ENCODE measurements at places on chromosomes 12 and 14.
A peak's percentile ranks its signal among the peaks of the same experiment; 100 is the strongest.

- no peak for DNase-seq
- H3K36me3 ChIP-seq = no peaks in the 10 kb centered on the region
- H3K27ac ChIP-seq = no peak overlapping the region
These were observed 742.0 kb downstream of the GALC start for GRCh38 chr14:87251011-87251410.

GRCh38 chr14:93859957-93860356, 67.2 kb upstream of the FAM181A start:
- no peak overlapping the region for H3K27ac ChIP-seq
- H3K27me3 ChIP-seq = no peaks in the 10 kb centered on the region
- no peaks in the 10 kb centered on the region for H3K4me1 ChIP-seq
- H3K36me3 ChIP-seq = no peaks in the 10 kb centered on the region
- DNase-seq = no peak

DNA sequence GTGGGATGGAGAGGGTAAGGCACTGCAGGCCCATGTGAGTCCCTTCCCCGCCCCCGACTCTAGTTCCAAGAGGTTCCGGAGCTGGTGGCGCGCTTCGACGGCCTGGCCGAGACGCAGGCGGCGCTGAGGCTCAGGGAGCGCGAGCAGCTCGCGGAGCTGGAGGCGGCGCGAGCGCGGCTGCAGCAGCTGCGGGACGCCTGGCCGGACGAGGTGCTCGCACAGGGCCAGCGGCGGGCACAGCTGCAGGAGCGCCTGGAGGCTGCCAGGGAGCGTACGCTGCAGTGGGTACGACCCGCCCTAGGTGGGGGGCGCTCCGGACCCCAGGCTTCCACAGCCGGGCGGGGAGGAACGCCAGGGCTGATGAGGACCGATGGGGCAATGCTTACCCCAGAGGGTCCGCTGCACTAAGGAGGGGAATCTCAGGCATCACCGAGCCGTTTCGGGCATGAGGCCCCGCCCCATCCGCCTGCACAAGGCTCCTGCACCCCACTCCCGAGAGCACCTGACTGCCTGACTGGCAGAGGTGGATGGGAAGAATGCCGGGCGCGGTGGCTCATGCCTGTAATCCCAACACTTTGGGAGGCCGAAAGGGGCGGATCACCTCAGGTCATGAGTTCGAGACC, 4.9 kb downstream of the CFAP73 start:
- DNase-seq = no peak
- H3K36me3 ChIP-seq = peaks cover 16% of the 10 kb centered on the region
- no peak overlapping the region for H3K27ac ChIP-seq
- H3K27me3 ChIP-seq = no peaks in the 10 kb centered on the region
- H3K4me3 ChIP-seq = peak overlapping the region; percentile 26

GRCh38 chr12:51077930-51078329, 5.5 kb downstream of the CSRNP2 start:
- no peak overlapping the region for H3K4me3 ChIP-seq
- H3K27me3 ChIP-seq = no peaks in the 10 kb centered on the region
- H3K36me3 ChIP-seq = peaks cover 19% of the 10 kb centered on the region

DNA sequence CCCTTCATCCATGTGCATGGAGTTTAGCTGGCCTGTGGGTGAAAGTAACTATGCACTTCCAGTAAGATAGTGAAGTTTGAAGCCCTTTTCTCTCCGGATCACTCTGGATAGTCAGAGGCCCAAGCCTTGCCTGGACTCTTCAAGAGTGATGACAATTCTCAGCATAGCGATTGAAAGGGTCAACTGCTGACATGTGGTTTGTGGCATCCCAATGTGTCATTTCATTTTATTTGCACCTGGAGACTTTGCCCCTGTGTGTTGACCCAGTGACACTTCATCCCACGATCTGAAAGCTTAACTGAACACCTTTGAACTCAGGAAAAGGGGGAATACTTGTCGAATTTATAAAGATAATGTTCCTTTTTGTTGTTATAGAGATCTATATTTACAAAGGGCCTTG, 711.9 kb upstream of the TMEM132C start:
- H3K4me1 ChIP-seq = no peaks in the 10 kb centered on the region
- no peaks in the 10 kb centered on the region for H3K27me3 ChIP-seq
- H3K27ac ChIP-seq = no peak overlapping the region
- no peak for DNase-seq
- no peaks in the 10 kb centered on the region for H3K36me3 ChIP-seq

- H3K36me3 ChIP-seq = no peaks in the 10 kb centered on the region
- H3K27me3 ChIP-seq = no peaks in the 10 kb centered on the region
- H3K27ac ChIP-seq = no peak overlapping the region
- no peak overlapping the region for H3K4me3 ChIP-seq
- H3K4me1 ChIP-seq = no peaks in the 10 kb centered on the region
- DNase-seq = no peak
These were observed 232.0 kb downstream of the IPO8 start for GRCh38 chr12:30463636-30464035.

GRCh38 chr12:110689281-110690126, 589 bp upstream of the HVCN1 start:
- H3K27me3 ChIP-seq = no peaks in the 10 kb centered on the region
- H3K4me3 ChIP-seq = peak overlapping the region; percentile 82
- no peaks in the 10 kb centered on the region for H3K36me3 ChIP-seq
- DNase-seq = no peak
- H3K27ac ChIP-seq = peak overlapping the region; percentile 57

- DNase-seq = no peak
- no peaks in the 10 kb centered on the region for H3K27me3 ChIP-seq
- no peaks in the 10 kb centered on the region for H3K4me1 ChIP-seq
- H3K4me3 ChIP-seq = no peak overlapping the region
- peaks cover 14% of the 10 kb centered on the region for H3K36me3 ChIP-seq
- H3K27ac ChIP-seq = no peak overlapping the region
These were observed 8.3 kb downstream of the IKZF4 start for GRCh38 chr12:56029166-56029519.

- H3K4me3 ChIP-seq = no peak overlapping the region
- H3K27ac ChIP-seq = no peak overlapping the region
- H3K27me3 ChIP-seq = no peaks in the 10 kb centered on the region
- H3K4me1 ChIP-seq = no peaks in the 10 kb centered on the region
- DNase-seq = no peak
These were observed 31.5 kb upstream of the RAB35 start for GRCh38 chr12:120148011-120148410.

DNA sequence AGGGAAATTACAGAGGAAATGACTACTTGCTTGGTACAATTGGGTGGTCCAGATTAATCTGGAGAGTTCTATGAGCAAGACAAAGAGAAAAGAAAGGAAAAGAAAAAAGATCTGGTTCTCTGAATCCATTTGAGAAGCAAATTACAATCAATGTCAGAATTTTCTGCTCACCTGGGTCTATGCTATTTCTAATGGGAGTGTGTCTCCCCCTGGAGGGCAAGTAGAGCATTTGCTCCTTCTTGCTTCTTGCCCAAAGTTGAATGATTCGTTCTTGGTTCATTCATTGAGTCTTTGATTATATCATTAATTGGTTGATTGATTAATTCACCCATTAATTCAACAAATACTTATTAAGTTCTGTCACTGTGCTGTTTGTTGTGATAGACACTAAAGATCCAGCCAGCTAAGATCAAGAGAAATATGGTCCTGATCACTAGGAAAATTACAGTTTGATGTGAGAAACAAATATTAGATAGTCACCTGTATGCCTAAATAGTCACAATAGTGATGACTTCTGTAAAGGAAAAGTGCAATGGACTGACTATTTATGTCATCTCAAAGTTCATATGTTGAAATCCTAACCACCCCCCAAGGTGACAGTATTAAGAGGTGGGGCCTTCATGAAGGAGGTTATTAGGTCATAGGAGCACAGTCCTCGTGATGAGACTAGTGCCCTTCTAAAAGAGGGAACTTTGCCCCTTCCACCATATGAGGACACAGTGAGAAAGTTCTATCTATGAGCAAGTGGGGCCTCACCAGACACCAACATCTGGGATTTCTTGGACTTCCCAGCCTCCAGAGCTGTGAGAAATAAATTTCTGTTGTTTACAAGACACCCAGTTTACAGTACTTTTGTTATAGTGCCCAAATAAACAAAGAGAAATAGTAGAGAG, 8.0 kb upstream of the ASB8 start:
- no peak for DNase-seq
- no peak overlapping the region for H3K4me3 ChIP-seq
- no peak overlapping the region for H3K27ac ChIP-seq
- no peaks in the 10 kb centered on the region for H3K36me3 ChIP-seq

GRCh38 chr14:67416085-67416484, 4.1 kb upstream of the PLEK2 start:
- H3K4me1 ChIP-seq = no peaks in the 10 kb centered on the region
- H3K36me3 ChIP-seq = no peaks in the 10 kb centered on the region
- peaks cover 9% of the 10 kb centered on the region for H3K27me3 ChIP-seq
- no peak for DNase-seq
- H3K4me3 ChIP-seq = no peak overlapping the region

- no peak overlapping the region for H3K27ac ChIP-seq
- H3K27me3 ChIP-seq = no peaks in the 10 kb centered on the region
- DNase-seq = no peak
- H3K36me3 ChIP-seq = no peaks in the 10 kb centered on the region
These were observed 40.5 kb upstream of the CRADD start for GRCh38 chr12:93636708-93637107.

DNA sequence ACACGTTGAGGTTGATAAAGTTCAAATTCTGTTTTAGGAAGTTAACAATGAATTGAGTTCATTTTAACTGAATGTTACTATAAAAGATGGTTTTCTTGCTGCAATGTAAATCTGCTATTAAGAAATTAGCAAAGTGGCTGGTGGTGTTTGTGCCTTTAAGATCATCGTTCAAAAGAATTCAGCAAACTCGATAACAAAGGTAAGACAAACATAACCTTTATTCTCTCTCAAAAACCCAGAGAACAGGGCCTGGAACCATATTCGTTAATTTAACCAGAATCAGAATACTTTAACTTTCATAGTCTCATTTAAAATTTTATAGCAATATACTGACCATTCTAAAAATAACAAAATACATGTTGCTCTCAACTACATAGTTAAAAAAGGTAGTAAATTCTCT, 3.4 kb downstream of the TMEM30B start:
- H3K4me3 ChIP-seq = peak overlapping the region; percentile 79
- no peaks in the 10 kb centered on the region for H3K36me3 ChIP-seq
- H3K27ac ChIP-seq = no peak overlapping the region
- H3K4me1 ChIP-seq = peaks cover 2% of the 10 kb centered on the region

GRCh38 chr12:47714826-47715386, 9.1 kb upstream of the RPAP3 start:
- H3K4me1 ChIP-seq = peaks cover 38% of the 10 kb centered on the region
- no peak for DNase-seq
- no peak overlapping the region for H3K27ac ChIP-seq
- H3K27me3 ChIP-seq = no peaks in the 10 kb centered on the region
- no peaks in the 10 kb centered on the region for H3K36me3 ChIP-seq
- H3K4me3 ChIP-seq = no peak overlapping the region

GRCh38 chr14:50770586-50770985, 60.4 kb downstream of the NIN start:
- H3K4me1 ChIP-seq = peaks cover 69% of the 10 kb centered on the region
- H3K4me3 ChIP-seq = peak overlapping the region; percentile 34
- peak overlapping the region; percentile 87 for H3K27ac ChIP-seq
- H3K36me3 ChIP-seq = peaks cover 3% of the 10 kb centered on the region

GRCh38 chr12:12807970-12808702, 5.0 kb upstream of the DDX47 start:
- no peaks in the 10 kb centered on the region for H3K27me3 ChIP-seq
- peak overlapping the region; percentile 31 for H3K4me3 ChIP-seq
- DNase-seq = no peak

- no peak overlapping the region for H3K4me3 ChIP-seq
- H3K27ac ChIP-seq = no peak overlapping the region
- no peaks in the 10 kb centered on the region for H3K4me1 ChIP-seq
- no peaks in the 10 kb centered on the region for H3K36me3 ChIP-seq
These were observed 275.0 kb upstream of the G2E3 start for GRCh38 chr14:30283822-30284446.

- H3K4me1 ChIP-seq = no peaks in the 10 kb centered on the region
- DNase-seq = no peak
- peak overlapping the region; percentile 33 for H3K4me3 ChIP-seq
- H3K36me3 ChIP-seq = no peaks in the 10 kb centered on the region
These were observed 1494.7 kb upstream of the TMEM132C start for GRCh38 chr12:126772171-126772864.

DNA sequence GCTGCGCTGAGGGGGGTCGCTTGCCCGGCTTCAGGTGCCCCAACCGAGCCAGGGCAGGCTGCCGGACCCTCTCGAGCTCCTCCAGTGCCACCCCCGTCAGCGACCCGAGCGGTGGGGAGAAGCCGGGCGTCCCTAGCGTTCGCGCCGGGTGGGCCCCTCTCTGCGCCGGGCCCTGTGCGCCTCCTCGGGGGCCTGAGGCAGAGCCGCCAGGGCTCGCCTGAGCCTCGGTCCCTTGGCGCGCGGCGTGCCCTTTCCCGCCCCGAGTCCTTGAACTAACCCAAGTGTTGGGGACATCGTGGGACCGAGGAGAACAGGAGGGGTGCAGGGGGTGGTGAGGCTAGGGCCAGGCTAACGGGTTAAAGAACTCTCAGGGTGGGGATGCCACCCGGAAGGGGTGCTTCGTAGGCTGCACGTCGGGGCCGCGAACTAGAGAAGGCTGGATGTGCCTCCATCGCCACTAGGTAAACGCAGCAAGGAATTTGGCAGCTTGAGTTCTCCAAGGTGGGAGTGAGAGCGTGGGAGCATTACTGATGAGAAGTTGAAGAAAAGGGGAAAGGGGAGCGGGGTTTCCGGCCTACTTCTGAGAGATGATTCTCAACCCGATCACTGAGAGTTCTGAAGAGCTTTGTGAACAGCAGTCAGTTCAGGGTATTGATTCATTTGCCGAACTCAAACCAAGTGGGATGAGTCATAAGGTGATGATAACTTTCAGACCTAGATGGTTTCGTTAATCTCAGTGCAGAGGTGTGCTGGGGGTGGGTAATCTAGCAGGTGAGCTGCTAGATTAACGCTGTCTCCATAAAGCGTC, 618 bp downstream of the RNF34 start:
- peak overlapping the region; percentile 76 for H3K4me3 ChIP-seq
- peak overlapping the region; percentile 72 for H3K27ac ChIP-seq
- H3K27me3 ChIP-seq = no peaks in the 10 kb centered on the region
- H3K36me3 ChIP-seq = peaks cover 5% of the 10 kb centered on the region
- peaks cover 13% of the 10 kb centered on the region for H3K4me1 ChIP-seq

DNA sequence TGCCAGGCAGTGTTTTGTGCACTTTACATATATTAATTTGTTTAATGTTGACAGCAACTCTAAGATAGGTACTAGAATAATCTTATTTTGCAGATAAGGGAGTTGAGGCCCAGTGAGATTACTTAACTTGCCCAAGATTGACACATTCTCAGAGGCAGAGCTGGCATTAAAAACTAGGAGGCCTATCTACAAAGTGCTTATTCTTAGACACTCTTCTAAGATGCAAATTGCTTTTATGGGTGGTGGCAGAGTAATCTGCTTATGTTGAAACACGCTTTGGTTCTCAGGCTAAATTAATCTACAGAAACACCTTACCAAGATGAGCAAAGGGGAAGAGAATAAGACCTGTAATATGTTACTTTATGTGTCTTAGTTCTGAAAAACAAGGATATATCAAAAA, 7.2 kb downstream of the MGP start:
- DNase-seq = no peak
- H3K4me1 ChIP-seq = peaks cover 6% of the 10 kb centered on the region
- no peak overlapping the region for H3K27ac ChIP-seq
- H3K27me3 ChIP-seq = no peaks in the 10 kb centered on the region
- H3K36me3 ChIP-seq = peaks cover 17% of the 10 kb centered on the region

GRCh38 chr14:96442355-96442754, 50.4 kb downstream of the AK7 start:
- H3K27me3 ChIP-seq = no peaks in the 10 kb centered on the region
- no peak overlapping the region for H3K27ac ChIP-seq
- H3K4me3 ChIP-seq = no peak overlapping the region
- no peak for DNase-seq
- H3K36me3 ChIP-seq = no peaks in the 10 kb centered on the region

- no peaks in the 10 kb centered on the region for H3K27me3 ChIP-seq
- H3K36me3 ChIP-seq = no peaks in the 10 kb centered on the region
- no peak for DNase-seq
These were observed 2.8 kb upstream of the SLC48A1 start for GRCh38 chr12:47770086-47770726.

All from thoracic aorta (tissue), 2 donors.